NCI-H748 treated with DMSO at 0.1 percent for 48 hours (cell line): ENCODE measurements at places on chromosomes 1 and 21.

DNA sequence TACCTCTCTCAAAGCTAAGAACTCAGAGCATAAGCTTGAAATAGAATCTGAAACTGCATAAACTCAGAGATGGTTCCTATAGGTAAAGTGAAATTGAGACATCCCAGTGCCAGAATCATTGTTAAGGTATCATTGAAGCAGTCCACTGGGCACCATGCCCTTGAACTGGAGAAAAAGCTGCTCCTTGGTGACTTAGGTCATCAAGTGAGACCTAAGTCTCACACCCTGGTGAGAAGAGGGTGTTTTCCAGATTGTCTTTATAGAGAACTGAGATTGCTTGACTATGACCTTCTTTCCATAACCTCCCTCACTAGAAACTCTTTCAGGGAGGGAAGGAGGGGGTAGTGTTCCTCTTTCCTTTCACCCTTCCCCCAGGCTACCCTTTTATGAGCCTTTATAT lies 9.4 kb upstream of the ATP6V1G3 start:
- DNase-seq, result no peak

DNA sequence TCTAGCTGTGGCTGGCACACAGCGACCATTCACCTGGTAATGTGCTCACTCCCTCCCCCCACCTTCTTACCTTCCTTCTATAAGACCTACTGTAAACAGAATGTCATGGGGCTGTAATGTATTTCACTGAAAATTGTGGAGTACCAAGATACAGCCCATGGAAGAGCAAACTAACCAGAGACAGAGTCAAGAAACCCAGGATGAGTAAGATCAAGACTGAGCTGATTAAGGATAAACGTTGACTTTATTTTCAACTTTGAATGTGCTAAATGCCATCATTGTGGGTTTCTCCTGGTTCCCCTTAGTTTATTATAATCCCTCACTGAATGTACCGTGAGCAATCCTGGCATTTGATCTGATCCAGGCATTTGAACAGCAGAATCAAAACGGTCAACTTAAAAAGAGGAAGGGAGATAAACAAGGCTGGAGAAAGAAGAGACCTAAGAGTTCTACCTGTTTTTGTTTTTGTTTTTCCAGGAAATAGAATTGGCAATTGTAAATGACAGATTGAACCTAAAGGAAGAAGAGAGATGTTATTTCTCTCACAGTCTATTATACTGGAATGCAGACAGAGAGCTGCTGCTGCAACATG lies 16.1 kb upstream of the ATP1B1 start:
- DNase-seq, result no peak

- no peak for DNase-seq
Observed at GRCh38 chr21:28783641-28784185, 209.0 kb downstream of the LTN1 start.

- DNase-seq, result no peak
Observed at GRCh38 chr1:172585861-172586260, 52.9 kb downstream of the SUCO start.

GRCh38 chr1:100483230-100483629 lies 54.7 kb upstream of the GPR88 start:
- no peak for DNase-seq

DNA sequence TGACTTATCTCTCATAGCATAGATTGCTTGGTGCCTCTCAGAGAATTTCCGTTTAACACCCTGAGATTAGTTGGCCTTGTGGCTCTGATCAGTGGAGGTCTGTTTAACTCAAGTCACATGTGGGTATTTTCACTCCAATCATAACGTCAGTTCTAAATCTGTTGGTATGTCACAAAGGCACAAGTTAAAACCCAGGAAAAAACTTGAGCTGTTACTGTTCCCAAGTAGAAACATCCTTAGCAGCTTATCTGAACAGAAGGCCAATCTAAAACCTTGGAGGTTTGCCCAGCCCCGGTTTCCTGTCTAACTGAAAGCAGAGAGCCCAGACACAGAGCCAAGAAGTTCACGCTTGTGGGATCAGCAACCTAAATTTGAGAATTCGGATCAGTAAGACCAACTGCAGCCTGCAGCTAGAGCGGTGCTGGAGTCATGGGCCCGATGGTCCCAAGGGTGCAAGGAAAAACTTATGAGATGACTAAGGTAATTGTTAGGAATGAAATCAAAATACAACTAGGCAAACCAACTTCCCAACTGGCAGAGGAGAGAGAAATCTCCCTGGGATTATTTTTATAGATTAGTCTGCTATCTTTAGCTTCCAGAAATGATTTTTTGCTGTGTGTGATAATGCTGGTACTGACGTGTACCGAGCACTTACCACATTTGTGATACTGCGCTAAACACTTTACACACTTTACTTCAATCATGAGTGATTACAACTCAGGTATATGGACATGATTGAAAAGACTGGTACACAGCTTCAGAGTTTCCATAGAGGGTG lies 90.2 kb upstream of the C1orf21 start:
- no peak for DNase-seq

DNA sequence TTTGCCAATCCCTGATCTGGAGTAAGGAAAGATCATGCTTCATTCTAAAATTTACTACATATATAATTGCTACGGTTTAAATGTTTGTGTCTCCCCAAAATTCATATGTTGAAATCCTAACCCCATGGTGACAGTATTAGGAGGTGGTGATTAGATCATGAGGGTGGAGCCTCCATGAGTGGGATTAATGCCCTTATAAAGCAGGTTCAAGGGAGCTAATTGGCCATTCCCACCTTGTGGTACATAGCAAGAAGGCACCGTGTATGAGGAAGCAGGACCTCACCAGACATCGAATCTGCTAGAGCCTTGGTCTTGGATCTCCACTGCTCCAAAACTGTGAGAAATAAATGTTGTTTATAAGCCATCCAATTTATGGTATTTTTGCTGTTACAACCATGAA lies 55.5 kb downstream of the GADD45A start:
- no peak for DNase-seq

DNA sequence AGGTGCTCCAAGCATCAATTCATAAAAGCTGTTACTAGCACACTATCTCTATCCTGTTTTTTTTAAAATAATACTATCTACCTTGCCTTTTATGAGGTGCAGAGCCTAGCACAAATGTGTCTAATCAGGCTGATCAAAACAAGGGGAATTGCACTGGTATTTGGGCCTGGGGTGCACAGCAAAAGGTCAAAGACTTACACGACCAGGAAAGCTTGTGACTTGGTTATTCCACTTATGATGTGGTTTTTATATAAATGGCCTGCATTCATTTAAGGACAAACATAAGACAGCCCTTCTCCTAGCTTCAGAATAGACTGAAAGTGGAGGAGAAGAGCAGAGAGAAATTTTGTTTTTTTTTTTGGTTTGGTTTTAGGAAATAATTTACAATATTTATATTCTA lies 98.4 kb upstream of the SGIP1 start:
- DNase-seq, result no peak

GRCh38 chr1:52559875-52560274 lies 7.0 kb upstream of the TUT4 start:
- no peak for DNase-seq

- no peak for DNase-seq
Observed at GRCh38 chr1:226945858-226946245, 5.8 kb downstream of the COQ8A start.

DNA sequence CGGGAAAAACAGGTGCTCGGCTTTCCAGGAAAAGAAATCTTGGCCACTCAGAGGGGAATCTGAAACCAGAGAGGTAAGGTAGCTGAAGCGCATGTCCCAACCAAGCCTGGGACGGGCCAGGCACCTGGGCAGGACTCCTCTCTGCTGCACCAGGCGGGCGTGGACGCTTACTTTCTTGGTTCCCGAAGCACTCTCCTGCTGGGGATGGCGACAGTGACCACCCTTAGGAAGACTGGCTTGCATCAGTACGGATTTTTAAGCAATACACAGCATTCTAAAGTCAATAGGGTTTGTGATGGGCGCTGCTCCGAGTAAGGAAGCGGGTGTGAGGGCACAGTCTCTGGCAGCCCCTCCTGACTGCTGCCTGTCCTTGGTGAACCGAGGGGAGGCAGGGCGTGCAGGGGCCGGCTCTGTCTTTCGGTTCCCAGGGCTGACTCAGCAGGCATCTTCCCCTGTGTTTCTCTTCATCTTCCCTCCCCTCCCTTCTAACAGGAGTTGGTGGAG lies 74.9 kb upstream of the ANGPTL1 start:
- DNase-seq, result no peak

- no peak for DNase-seq
Observed at GRCh38 chr1:207217778-207218511, 103.5 kb upstream of the CD55 start.

GRCh38 chr21:41302976-41303375 lies 13.6 kb upstream of the FAM3B start:
- DNase-seq, result no peak

GRCh38 chr21:35996217-35996616 lies 64.1 kb downstream of the SETD4 start:
- no peak for DNase-seq

DNA sequence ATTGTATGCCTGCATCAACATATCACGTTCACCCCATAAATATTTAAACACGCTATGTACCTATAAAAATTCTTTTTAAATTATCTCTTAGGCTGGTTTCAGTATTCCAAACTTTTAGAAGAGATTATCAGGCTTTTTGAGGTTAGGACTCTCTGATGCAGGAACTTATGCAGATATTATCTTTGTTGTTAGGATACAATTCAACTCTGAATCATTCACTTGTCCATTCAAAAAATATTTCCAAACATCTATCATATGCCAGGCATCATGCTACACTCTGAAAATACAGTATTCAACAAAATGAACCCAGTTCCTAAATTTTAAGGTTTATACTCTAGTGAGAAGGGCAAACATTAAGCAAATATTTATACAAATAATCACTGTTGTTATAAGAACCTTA lies 40.5 kb downstream of the ASH1L start:
- no peak for DNase-seq

- no peak for DNase-seq
Observed at GRCh38 chr1:13759072-13759471, 59.1 kb downstream of the PRDM2 start.

DNA sequence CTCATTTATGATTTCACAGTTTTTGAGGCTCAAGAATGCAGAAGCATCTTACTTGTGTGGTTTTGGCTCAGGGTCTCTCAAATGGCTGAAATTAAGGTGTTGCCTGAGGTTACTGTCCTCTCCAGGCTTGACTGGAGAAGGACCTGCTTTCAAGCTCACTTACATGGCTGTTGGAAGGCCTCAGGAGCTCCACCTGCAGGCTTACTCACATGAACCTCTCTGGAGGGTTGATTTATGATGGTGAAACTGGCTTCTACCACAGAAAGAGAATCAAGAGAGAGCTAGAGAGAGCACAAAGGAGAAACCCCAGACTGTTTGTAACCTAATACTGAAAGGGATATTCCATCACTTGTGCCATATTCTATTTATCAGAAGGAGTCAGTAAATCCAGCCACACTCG lies 6.2 kb upstream of the KCNK2 start:
- no peak for DNase-seq

- no peak for DNase-seq
Observed at GRCh38 chr1:13588946-13589796, 5.5 kb downstream of the PDPN start.

DNA sequence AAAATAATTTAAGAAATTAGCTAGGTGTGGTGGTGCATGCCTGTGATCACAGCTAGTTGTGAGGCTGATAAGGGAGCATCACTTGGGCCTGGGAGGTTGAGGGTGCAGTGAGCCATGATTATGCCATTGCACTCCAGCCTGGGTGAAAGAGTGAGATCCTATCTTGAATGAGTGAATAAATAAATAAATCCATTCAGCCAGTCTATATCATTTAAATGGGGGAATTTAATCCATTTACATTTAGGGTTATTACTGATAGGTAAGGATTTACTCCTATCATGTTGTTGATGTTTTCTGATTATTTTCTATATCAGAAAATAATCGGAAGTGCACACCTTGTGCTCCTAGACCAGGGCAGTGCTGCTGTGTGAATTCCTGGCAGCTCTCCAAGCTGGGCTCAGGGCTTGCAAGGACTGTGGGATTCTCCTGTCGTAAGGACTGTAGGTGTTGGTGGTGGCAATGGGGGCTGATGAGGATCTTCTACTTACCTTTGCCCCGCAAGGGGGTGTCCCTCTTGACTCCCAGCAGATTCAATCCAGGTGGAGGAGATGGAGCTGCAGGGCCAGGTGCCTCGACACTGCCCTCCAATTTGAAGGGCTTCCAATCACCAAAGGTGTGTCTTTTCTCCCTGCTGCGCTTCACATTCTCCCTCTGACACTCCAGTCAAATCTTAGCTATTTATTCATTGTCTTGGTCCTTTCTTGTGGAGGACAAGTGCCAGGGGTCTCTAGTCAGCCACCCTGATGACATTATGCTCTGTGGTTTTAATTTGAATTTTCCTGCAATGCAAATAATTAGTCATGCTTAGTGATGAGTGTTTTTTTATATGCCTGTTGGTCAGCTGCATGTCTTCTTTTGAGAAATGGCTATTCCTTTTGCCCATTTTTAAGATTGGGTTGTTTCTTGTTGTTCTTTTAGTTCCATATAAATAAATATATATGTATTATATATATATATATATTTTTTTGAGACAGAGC lies 14.1 kb upstream of the TRAPPC10 start:
- DNase-seq, result no peak

GRCh38 chr1:228013131-228013934 lies 6.5 kb downstream of the WNT3A start:
- no peak for DNase-seq

- no peak for DNase-seq
Observed at GRCh38 chr1:165895451-165895871, 68.0 kb downstream of the UCK2 start.

- DNase-seq, result no peak
Observed at GRCh38 chr1:70671006-70671405, 259.9 kb downstream of the CTH start.

DNA sequence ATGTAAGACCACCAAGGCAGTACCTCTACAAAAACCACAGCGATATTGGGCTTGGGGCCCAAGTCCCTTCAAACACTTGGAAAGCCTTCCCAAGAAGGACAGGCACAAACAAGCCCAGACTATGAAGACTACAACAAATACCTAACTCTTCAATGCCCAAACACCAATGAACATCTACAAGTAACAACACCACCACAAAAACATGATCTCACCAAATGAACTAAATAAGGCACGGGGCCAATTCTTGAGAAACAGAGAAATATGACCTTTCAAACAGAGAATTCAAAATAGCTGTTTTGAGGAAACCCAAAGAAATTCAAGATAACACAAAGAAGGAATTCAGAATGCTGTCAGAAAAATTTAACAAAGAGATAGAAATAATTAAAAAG lies 86.8 kb downstream of the COL24A1 start:
- DNase-seq, result no peak

DNA sequence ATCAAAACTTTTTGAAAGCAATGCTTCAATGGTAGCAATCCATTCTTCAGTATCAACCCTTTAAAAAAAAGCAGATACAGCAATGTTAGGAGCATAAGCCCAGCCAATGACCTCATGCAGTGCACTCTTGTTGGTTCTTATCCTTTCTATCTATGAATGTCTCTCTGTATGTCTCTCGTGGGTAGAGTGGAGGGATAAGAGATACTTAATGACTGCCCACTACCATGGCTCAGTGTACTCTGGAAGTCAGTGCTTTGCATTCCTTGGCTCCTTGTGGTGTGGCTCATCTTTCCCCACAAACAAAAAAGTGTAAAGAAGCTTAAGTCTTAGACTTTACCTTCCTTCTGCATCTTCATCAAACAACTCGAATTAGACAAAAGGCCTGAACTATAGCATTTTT lies 50.3 kb downstream of the PCSK9 start:
- no peak for DNase-seq
